ENCODE measurements at places on chromosomes 12 and 14.

DNA sequence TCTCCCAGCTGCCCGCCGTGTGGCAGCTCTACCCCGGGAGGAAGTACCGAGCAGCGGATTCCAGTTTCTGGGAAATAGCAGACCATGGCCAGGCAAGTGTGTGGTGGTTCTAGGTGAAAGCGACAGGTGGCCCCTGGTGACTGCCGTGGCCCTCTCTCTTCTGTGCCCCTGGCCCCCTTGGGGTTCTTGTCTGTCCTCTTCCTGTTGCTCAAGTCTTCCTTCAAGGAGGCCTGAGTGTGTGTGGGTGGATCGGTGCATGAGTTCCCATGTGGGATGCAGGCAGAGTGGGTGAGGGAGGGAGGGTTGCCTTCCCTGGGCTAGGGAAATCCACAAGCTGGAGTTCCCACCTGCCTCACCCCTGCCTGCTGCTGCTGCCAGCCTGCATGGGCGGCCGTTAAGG lies 4.6 kb downstream of the TCL1B start:
- no peak for DNase-seq

GRCh38 chr14:34046799-34047520 lies 96.1 kb upstream of the EGLN3 start:
- no peak for DNase-seq

DNA sequence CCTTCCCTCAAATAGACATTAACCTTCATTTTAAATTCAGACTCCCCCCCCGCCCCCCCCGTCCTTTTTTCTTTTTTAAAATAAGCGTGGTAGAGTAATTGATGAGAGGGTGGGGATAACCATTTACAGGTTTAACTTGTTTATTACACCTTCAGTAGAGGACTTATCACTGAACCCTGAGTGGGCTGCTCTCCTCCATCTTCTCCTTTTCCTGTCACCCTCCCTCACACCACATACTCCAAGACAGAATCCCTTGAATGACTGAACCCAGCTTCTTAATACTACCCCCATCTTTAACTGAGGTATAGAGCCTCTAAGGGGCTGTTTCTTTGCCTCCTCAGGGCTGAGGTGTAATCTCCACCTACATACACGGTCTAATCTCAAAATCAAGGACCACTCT lies 3.7 kb upstream of the IKZF4 start:
- DNase-seq, result no peak

- DNase-seq, result peak; percentile 91
Measured at GRCh38 chr12:45234139-45234865, 18.4 kb downstream of the ANO6 start.
